ENCODE measurements at places on chromosomes 11 and 22.

DNA sequence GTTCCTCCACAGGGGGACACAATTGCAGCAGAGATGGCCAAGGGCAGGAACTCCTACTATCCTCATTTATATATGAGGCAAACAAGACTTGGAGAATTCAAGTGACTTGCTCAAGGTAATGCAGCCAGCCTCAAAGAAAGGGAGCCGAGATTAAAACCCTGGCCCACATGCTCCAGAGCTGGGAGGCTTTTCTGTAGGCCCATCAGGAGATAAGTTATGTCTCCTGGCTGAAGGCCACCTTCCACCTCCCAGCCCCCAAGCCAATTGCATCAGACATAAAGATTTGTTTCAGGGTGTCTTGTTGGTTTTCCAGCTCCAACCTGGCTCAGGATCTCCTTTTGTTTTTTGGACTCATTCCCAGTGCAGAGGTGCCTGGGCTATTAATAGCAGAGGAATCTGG, 59.5 kb downstream of the SMIM38 start:
- no peak for DNase-seq

DNA sequence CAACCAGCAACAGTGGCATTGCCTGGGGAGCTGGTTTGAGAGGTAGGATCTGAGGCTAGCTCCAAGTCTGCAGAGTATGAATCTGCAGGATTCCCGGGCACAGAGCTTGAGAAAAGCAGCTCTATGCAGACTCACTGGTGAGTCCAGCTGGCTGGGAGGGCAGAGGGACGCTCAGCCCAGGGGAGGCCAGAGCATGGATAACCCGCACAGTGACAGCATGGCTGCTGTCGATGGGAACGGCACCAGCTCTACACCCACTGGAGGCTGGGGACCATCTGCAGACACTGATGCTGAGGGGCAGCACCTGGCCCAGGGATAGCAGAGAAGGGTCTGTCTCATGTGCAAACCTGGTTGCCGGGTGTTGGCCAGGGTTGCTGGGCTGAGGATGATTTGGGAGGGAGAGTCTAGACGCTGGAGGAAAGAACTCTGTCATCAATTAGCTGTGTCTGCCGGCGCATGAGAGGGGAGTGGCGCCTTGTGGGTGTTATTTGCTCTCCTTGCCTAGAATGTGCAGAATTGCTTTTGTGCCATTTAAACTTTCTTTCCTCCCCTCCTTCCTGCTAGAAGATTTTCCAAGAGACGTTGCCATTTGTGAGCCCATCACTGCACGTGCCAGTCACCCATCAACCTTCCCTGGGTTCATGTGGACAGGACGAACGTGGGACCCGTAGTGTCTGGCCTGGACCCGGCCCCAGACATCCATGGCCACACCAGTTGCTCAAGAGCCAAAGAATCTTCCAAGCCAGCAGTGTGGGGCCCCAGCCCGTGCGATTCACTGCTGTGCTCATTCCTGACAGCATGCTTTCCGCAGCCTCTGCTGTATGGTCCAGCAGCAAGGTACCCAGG, 19.1 kb upstream of the LINC01488 start:
- peak; percentile 49 for DNase-seq

GRCh38 chr11:119368121-119369034, 13.1 kb downstream of the USP2 start:
- no peak for DNase-seq

- no peak for DNase-seq
Observed at GRCh38 chr11:96943970-96944369, 554.2 kb downstream of the JRKL start.

- no peak for DNase-seq
Observed at GRCh38 chr22:29679316-29679715, 40.5 kb upstream of the CABP7 start.

DNA sequence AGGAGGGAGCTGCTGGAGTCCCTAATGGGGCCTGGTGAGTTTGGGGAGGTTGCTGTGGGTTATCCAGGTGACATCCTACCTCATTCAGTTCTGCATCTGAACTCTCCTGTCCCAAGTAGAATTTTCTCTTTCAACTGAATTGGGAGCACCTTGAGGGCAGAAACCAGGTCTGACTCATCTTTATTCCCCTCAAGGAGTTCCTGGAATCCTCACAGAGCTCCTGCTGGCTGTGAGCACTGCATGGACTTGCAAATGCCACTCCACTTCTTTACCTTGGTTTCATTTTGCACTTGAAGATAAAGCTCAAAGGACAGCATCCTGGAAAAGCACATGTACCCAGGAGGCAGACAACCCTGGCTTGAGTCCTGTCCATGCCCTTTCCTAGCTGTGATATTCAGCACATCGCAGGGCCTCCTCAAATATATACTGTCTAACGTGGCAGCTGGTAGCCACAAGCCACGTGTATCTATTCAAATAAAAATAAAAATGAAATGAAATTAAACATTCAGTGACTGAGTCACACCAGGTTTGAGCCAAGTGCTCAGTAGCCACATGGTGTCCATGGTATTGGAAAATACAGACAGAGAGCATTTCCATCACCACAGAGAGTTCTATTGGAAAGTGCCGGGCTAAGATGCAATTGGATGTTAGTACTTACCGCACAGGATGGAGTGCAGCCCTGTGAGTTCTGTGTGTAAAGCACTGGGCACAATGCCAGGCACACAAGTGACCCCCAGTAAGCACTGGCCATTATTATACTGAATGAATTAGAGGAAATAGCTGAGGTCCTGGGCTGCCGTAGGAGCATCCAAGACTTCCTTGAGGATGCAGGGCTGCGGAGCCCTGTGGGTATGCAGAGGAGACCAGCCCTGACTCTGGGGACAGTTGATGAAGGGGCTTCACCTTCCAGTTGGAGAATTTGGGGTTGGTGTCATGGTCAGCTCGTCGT, 149.0 kb downstream of the PKNOX2 start:
- no peak for DNase-seq

- DNase-seq, result peak; percentile 30
Observed at GRCh38 chr11:43278193-43278956, 33.4 kb upstream of the API5 start.

- no peak for DNase-seq
Observed at GRCh38 chr22:19928207-19928606, 13.4 kb upstream of the COMT start.

DNA sequence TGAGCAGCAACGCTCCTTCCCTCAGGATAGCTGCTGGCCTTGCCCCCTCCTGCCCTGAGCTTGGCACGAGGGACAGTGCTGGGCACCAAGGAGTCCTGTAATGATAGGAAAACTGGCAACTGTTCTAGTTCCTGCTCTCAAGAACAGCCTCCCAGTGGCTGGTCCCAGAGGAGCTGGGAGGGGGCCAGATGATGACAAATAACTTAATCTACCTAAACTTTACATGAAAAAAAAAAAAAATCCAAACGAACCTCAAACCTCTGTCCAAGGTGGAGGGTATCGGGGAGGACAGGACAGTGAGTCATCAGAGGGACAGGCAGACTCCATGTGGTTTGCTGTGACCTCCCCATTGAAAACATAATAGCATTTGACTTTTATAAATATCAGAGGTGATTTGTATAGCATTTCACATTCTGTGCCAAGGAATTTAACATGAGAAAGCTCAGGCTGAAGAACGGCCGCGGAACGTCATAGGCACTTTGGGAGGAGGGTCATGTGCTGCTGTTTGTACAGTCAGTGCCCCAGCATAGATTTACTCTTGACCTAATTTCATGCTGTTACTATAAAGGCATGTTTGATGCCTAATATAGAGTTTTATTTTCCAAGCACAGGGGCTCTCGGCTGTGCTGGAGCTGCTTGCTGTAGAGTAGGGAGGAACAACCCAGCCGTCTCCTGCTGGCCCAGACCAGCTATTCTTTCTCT, 98.2 kb upstream of the NNMT start:
- peak; percentile 37 for DNase-seq

DNA sequence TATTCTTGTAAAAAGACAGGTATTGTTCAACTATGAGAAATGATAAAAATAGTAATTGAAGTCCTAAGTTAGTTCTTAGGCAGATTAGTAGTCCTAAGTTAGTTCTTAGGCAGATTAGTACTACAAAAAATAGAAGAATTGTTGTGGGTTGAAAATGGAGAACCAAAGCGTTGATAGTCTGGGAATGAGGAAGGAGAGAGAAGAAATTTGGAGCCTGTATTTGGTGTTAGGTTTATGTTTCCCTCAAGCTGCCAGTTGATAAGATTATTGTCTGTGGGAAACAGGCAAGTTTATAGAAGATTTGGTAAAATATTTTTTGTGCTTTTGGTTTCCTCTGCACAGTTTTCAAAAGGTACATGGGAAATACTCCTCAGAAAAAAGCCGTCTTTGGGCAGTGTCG, 3.6 kb downstream of the BCO2 start:
- no peak for DNase-seq

- DNase-seq, result peak; percentile 47
Observed at GRCh38 chr11:100923555-100923954, 206.1 kb downstream of the PGR start.

DNA sequence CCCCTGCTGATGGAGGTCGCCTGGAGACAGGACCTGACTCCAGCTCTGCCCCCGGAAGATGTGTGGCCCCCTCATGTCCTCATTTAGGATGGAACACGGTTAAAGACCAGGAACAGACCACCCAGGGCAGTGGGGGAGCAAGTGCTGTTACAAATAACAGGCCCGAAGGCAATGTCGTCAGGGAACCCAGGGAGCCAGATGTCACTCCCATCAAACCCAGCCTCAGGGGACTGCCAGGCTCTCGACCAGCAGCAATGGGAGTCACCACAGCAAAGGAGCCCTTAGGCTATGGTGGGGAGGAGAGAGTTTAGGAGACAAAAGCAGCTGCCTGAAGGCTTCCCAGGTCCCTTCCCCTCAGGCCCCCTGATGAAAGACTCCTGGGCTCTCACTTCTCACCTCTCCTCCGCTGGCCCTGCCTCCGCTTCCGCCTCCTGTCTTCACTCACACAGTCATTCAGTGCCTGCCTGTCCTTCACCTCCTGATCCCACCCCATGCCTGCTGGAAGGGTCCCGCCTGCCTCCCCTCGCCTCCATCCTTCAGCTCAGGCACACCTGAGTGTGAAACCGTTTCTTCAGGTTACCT, 4.4 kb downstream of the RPS19BP1 start:
- DNase-seq, result no peak
